T-helper 17 cell (primary cell): ENCODE measurements at places on chromosomes 5 and 9. TPM values are rescaled to one million over a fixed set of nuclear protein-coding genes. Genes with fewer than 3 reads are reported as not detected.

GRCh38 chr9:33291031-33291397 lies 698 bp downstream of the NFX1 start:
- DNase-seq, result no peak

DNA sequence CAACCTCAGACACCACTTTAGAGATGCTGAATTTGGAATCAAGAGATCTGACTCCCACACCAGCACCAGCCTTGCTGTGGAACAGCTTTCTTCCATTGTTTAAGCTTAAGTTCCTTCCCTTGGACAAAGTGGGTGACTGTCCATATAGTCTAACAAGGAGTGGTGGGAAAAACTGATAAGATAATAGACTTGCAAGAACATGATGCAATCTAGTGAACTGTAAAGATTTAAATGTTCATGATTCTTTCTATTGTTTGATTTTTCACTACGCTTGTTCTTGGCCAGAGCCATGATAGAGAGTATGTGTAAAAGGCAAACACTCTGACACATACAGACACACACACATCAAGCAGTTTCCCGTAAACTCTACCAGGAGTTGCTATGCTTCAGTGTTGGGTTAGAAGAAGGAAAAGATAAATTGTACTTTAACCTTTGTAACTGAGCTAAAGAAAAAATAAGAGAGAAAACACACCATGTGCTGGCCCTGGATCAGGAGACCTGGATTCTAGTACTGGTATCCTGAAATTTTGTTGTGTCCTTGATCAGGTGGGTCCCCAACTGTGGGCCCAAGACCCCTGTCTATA lies 94.3 kb downstream of the PAPPA start:
- no peak for DNase-seq

Gene SLC6A3
- total RNA-seq, result not detected

GRCh38 chr5:97922776-97923175 lies 739.7 kb upstream of the RIOK2 start:
- DNase-seq, result no peak

DNA sequence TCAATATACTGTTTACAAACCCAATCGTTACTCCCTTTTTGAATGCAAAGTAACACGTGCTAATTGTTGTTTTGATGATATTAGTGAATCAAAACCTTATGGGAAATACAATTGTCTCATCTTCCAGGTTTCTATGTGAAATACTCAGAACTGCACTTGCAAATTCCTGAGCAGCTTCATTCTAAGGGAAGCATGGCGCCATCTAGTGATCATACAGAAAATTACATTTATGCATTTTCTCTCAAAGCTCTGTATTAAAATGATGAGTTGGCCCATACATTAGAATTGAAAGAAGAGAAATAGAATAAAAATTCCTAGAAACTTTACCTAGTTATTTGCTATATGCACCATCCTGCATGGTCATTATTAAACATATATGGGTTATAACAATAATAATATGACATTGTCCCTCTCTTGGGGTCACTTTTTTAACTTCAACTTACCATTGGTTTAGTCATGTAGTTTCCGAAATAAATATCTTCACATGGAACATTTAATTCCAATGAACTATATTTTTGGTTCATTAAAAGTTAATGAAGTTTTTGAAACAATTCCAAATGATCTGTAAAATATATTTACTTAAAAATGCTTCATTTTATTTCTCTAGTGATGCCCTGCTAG lies 220.0 kb downstream of the PDE4D start:
- DNase-seq, result no peak

GRCh38 chr5:67426961-67427849 lies 230.6 kb upstream of the CD180 start:
- DNase-seq, result no peak

Gene SLC36A2
- not detected for total RNA-seq

DNA sequence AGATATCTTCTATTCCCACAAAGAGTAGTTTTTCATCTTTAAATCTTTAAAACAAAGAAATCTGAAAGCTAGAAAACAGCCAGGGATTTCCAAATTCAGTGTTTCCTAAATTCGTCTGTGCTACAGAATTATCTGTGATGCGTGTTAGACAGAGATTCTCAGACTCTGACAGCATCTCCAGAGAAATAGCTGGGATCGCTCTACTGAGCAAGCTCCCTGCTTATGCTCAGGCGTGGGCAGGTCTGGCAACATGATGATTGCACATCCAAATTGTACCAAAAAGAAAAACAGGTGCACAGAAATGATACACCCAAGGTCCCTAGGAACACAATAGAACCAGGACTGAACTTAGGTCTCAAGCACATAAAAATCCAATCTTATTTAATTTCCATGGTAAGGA lies 22.8 kb upstream of the CRHBP start:
- DNase-seq, result no peak

Gene PLAC8L1
- total RNA-seq, result not detected

GRCh38 chr9:110156416-110156815 lies 51.5 kb downstream of the C9orf152 start:
- no peak for DNase-seq

Gene FBXO10
- total RNA-seq, result 6.6 TPM

Gene RASEF
- total RNA-seq, result not detected

DNA sequence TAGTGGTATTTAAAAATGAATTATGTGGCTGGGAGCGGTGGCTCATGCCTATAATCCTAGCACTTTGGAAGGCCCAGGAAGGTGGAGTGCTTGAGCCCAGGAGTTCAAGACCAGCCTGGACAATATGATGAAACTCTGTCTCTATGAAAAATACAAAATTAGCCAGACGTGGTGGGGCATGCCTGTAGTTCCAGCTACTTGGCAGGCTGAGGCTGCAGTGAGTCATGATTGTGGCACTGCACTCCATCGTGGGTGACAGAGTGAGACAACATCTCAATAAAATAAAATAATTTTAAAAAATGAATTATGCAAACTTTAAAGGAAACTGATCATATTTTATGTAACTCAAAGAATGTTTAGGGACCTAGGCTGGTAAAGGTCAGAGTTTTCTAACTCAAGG lies 310.8 kb upstream of the DMRT1 start:
- no peak for DNase-seq

- DNase-seq, result no peak
Measured at GRCh38 chr5:159777049-159777660, 139.1 kb upstream of the ADRA1B start.

Gene FOXD4L5
- total RNA-seq, result 0.13 TPM

DNA sequence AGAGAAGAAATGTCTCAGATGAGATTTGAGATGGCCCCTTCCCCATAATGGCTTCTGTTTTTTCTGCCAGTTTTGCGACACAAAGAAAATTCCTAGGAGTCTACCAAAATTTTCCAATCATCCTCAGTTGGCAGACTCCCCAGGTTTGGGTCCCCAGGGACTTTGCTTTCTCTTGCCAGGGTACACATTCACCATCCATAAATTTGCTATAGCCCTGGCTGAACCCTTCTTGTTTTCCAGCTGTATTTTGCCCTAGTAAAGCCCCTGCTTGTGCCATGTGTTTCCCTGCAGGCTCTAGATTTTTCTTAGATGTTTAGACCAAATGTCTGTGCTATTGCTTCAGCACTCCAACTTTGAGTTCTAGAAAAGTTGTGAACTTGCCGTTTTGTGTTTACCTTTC lies 283.2 kb downstream of the ANXA1 start:
- DNase-seq, result no peak

DNA sequence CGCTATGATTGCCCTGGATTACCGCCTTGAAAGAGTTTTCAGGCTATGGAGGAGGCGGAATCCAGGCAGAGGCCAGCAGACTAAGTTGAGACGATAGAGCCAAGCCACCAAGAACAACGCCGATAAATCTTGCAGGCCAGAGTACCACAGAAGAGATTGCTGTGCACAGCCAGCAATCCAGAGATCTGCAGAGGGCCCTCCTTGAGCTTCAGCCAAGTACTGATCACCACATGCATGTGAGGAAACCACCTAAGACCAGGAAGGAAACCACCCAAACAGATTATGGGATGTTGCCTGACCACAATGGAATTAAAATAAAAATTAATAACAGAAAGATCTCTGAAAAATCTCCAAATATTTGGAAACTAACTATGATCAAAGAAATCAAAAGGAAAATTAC lies 74.9 kb downstream of the GCNT4 start:
- no peak for DNase-seq

DNA sequence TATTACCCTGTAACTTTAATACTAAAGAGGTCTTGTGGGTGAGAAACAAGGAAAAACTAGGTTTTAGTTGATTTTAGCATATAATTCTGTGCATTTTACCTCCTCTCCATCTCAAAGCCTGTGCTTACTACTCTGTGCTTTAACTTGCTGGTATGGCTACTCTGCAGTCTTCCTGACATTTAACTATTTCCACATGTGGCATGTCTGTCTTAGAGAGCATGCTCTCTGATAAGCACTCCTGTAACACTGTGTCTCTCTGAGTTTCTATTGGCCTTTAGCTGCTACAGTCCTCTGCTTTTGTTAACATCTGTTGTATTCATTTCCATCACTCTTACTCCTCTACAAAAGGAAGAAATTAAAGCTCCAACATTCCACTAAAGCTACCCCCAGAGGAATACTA lies 418.3 kb downstream of the RAB3C start:
- DNase-seq, result no peak

Gene GPR150
- total RNA-seq, result 2.5 TPM

DNA sequence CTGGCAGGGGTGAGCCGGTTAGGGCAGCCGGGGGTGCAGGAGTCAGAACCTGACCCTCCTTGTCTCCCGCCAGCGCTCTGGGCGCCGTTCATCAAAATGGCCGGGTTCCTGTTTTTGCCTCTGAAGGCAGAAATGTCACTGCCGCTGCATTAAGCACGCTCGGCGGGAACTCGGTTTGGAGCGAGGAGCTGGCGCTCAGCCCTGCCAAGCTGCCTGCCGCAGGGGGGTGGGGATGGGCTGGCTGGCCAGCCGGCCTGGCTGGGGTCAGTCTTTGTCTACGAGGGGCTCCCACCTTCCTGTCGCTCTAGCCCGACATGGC lies 63.7 kb downstream of the CXXC5 start:
- no peak for DNase-seq

Gene FOXD1
- not detected for total RNA-seq

GRCh38 chr5:129496421-129496820 lies 36.3 kb downstream of the ADAMTS19 start:
- DNase-seq, result no peak
